ENCODE measurements at places on chromosomes 2 and 18.
A peak's percentile ranks its signal among the peaks of the same experiment; 100 is the strongest.

- DNase-seq = no peak
Measured at GRCh38 chr2:9247177-9247576, 40.6 kb downstream of the ASAP2 start.

GRCh38 chr2:142130111-142131009 lies 456 bp downstream of the LRP1B start:
- peak; percentile 21 for DNase-seq

DNA sequence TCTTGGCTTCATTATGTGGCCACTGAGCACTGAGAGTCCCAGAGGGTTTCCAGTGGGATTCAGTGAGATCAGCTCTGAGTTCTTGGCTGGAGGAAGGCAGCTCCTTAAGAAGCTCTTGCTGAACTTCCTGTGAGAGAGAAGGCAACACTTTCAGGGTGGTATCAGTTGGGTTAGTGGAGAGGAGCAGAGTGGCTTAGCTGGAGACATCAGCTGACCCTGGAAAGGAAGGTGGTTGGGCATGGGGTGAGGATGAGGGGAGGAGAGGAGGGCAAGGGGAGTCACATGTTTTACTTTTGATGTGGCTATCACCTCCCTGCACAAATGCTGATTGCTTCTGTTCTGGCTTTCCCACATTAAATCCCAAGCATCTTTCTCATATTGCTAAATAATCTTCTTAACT lies 95.1 kb downstream of the ACOXL start:
- no peak for DNase-seq

DNA sequence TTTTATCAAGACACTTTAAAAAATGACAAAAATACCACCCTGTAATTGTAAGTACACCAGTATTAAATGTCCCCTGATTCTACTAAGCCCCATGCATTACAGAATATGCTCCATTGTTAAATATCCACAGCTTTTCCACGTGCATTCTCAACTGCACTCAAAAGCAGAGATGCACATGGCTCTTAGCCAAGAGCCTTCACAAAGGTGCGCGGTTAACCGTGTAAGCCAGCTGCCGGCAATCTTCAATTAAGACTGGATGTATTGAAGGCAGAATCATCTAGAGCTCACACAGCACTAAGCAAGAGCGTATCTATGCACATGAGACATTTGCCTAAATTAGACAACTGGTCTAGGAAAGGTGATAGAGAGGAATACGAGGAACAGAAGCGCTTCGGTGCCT lies 278.3 kb downstream of the NAPG start:
- DNase-seq = no peak

GRCh38 chr2:176085861-176086771 lies 2.4 kb upstream of the EVX2 start:
- DNase-seq = no peak

- DNase-seq = peak; percentile 97
Measured at GRCh38 chr2:235493775-235494715, at the start of gene AGAP1. AGAP1 (plus strand) TSS chr2:235494043.

GRCh38 chr2:200373973-200374416 lies 67.5 kb downstream of the SPATS2L start:
- DNase-seq = no peak

GRCh38 chr18:6574631-6575030 lies 154.9 kb upstream of the ARHGAP28 start:
- DNase-seq = no peak

- DNase-seq = no peak
Measured at GRCh38 chr2:118806797-118807667, 40.4 kb downstream of the EN1 start.

DNA sequence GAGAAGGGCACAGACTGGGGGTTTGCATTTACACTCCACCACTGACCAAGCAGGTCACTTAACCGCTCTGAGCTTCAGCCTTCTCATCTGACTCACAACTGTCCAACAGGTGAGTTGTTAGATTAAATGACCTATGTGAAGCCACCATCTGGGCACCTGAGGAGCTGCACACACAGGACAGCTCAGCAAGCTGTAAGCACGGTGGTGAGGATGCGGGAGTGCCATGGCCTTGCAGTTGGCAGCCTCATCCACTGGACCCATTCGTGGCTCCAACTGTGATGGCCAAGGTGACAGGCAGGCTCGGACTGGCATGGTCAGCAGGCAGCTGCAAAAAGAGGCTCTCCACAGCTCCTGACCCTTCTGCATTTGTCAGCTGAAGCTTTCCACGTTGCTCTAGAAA lies 23.3 kb upstream of the AMMECR1L start:
- no peak for DNase-seq

GRCh38 chr2:56713161-56713676 lies 529.4 kb downstream of the CCDC85A start:
- no peak for DNase-seq

GRCh38 chr18:25353080-25353479 lies 1.1 kb upstream of the ZNF521 start:
- DNase-seq = no peak

- DNase-seq = no peak
Measured at GRCh38 chr2:37730037-37730818, 58.8 kb upstream of the CDC42EP3 start.

- peak; percentile 49 for DNase-seq
Measured at GRCh38 chr2:240624950-240625621, at the start of gene GPR35. GPR35 (plus strand) TSS chr2:240625480; CDS start chr2:240629953, 4,473 bp downstream.

- no peak for DNase-seq
Measured at GRCh38 chr2:145411493-145411892, 891.6 kb upstream of the ZEB2 start.

GRCh38 chr2:80050246-80050645 lies 254.3 kb downstream of the LRRTM1 start:
- DNase-seq = no peak

GRCh38 chr18:45169610-45170009 lies 445.7 kb upstream of the SLC14A2 start:
- peak; percentile 51 for DNase-seq

DNA sequence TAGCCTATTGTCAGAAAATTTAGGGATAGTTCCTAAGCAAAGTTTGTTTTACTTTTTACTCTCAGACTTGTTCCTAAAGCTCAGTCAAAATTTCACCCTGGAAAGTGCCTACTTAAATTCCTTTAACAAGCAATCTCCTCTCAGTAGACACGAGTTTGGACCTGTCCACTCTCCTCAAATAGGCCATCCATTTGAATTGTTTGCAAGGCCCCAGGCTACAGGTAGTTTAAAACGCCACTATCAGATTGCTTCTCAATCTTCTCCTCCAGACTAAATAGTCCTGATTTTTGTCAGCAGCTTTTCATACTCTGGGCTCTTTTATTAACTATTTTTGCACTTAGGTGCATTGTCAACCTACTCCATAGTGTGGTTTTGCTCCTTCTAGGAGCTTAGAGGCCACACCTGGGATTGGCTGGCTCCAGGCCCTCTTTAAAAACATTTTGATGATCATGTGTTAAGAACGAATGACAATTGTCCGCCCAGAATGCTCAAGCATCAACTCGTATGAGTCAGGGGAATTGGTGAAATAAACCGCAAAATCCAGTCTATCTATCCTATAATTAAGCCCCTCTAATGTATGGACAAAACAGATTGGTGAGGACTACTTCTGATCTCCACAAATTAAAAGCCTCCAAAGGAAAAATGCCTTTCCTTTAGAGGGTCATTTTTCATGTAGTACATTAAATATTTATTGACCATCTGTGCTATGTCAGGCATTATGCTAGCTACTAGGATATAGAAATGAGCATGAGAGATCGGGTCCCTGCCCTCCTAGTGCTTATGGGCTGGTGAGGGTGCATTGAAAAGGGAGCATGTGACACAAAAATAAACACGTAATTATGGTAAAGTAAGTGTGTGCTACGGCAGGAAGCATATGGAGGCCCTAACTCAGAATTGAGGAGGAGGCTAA lies 333.8 kb upstream of the TNP1 start:
- no peak for DNase-seq

- no peak for DNase-seq
Measured at GRCh38 chr2:219739066-219739465, 111.6 kb downstream of the SLC4A3 start.

- DNase-seq = no peak
Measured at GRCh38 chr18:50096766-50097435, 98.0 kb downstream of the MYO5B start.

DNA sequence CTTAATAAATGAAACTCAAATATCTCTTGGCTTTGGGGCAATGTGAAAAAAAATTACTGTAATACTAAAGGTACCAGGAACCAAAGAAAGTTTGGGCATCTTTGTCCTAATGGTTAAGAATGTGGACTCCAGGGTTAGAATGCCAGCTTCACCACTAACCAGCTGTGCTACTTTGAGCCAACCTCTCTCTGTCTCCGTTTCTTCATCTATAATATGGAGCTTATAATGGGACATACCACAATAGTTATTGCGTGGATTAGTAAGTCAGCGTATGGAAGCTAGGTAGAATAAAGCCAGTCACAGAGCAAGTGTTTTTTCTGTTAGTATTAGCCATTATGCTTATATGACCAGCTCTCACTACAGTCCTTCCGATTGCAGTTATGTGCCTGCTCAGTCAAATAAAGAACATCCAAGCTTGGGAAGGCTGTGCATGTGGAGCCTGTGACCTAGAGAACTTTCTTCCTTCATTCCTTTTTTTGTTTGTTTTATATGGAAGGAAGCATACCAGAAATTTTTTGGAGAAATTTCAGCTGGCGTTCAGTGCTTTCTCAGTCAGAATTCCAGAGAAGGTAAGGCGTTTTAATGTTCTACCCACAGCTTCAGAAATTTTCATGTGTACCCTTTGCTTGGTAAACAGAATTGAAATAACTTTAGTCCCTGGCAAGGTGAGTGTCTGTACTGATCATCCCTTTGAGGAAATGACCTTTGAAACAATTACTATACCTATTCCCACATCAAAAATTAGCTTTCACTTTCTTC lies 114.0 kb upstream of the RND3 start:
- peak; percentile 20 for DNase-seq

DNA sequence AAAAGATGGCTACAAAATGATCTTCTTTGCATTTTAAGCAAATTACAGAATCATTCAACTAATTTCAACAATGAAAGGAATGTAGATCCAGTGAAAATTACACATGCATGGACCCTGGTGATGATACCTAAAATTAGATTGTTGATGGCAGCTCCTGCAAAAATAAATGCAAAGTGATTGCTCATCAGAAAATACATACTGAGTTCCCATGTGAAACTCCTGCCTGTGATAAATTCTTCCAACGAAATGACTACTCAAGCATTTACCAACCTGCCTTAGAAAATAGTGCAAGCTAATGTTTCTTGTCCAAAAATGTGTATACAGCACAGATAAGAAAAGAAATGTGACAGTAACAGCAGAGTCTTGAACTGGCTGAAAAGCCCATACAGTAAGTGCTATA lies 300.0 kb upstream of the REV1 start:
- DNase-seq = no peak

- DNase-seq = no peak
Measured at GRCh38 chr2:75562513-75562864, 1.8 kb upstream of the EVA1A start.

- DNase-seq = peak; percentile 62
Measured at GRCh38 chr2:216316743-216317142, 55.5 kb downstream of the MARCHF4 start.

- peak; percentile 21 for DNase-seq
Measured at GRCh38 chr2:62287899-62288880, 92.3 kb downstream of the B3GNT2 start.

GRCh38 chr2:37645362-37645761 lies 26.1 kb downstream of the CDC42EP3 start:
- DNase-seq = no peak

GRCh38 chr18:11982981-11983380 lies 1.7 kb downstream of the IMPA2 start:
- no peak for DNase-seq

DNA sequence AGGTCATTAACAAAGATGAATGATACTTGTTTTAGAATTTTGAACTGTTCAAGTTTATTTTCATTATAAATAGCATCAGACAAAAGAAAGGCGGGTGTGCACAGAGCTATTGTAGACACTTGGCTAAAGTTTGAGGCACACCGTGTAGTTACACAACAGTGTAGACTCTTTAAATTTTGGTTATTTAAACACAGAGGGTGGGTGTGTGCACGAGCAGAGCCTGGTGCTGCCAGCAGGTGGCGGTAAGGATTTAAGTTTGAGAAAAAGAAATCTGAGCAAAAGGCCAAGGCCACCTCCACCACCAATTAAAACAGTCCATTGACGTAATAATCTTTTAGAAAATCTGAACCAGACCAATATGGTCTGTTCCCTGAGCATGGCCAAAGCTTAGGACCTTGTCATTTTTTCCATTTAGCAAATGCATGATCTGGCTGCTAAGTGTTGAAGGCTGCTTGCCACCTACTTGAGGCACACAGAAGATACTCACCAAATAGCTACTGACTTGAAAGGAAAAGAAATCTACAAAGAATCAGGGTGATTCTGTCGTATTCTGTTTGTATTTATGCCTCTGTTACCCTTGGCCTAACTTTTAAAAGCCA lies 14.3 kb downstream of the COPS7B start:
- DNase-seq = peak; percentile 55

DNA sequence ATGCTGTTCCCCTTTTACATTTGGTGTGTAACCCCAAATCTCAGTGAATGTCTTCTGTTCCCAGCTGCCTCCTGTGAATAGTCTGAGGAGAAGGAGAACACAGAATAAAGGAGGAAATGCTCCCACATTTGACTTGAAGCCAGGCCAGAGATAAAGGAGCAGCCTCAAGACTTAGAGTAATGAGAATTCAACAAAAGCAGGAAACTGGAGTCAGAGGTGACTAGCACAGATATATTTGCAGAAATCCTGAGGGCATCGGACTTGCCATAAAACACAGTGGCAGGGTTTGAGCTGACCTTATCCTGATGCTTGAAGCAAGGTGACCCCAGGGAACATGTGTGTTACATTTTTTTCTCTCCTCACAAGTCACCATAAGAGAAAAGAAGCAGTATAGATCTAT lies 291.4 kb upstream of the RND3 start:
- no peak for DNase-seq

DNA sequence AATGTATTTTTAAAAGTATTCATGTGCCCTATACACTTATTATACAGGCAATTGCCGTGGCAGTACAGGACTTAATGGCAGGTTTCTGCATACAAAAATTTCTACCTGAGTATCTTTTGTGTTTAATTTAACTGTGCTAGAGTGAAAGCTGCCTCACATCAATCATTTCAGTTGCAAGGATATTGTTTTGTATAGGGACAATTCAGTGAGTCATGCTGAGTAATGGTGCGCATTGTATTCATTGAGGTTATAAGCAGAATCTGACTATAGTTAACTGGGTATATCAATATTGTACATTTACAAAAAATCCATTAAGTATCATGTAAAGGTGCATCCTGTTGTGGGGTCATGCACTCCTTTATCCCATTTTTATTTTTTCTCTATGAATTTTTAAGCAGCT lies 121.5 kb downstream of the GCA start:
- no peak for DNase-seq

DNA sequence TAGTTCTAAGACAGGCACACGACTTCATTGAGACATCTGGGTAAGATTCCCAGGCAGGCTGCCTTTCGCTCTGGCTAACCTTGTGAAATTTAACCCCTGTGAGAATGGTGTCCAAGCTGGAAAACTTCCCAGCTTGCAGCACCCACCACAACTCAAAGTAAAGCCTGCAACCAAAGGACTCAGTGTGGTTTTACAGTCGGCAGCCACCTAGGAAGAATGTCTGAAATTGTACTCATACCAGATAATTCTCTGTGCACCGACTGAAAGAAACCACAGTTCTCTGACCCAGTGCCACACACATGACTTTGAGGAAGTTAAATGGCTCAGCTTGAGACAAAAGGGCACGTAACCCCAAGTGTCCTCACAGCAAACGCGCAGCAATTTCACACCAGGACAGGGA lies 125.7 kb downstream of the RBMS1 start:
- peak; percentile 64 for DNase-seq
